Astrocyte (in vitro differentiated cells and primary cell): ENCODE measurements at places on chromosomes 2 and 18.

- peak; percentile 70 for DNase-seq
Observed at GRCh38 chr18:76686737-76687231, 135.6 kb upstream of the ZNF236 start.

GRCh38 chr18:2981212-2981728 is 31.7 kb downstream of the LPIN2 start:
- DNase-seq = peak; percentile 87

DNA sequence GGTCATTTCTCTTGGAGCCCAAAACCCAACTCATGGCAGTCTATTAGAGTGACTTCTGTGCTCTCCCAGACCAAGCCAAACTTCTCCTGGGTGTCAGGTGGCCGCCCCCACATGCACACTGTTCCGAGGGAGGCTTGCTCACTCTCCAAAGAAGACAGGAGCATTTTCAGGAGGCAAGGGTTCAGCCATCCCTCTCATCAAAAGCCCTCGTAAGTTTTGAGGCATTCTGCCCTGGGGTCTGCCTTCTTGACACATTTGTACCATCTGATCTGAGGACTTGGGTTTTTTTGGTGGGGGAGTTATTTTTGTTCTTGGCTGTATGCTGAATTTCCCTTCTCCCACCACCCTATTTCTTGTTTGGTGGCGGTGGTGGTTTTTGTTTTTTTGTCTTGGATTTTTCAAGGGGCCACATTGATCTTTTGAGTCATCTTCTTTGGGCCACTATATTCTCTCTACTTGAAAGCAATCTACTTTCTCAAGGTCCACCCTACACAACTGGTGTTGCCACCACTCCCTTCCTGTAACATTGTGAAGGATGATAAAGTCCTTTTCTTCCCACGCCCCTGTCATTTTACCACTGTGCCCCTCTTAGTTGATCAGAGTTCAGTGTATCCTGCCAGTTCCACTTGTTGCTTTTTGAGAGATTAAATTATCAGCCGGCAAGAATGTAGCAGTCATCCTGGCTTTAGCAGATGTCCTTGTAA is 255.8 kb downstream of the CYP26B1 start:
- no peak for DNase-seq

DNA sequence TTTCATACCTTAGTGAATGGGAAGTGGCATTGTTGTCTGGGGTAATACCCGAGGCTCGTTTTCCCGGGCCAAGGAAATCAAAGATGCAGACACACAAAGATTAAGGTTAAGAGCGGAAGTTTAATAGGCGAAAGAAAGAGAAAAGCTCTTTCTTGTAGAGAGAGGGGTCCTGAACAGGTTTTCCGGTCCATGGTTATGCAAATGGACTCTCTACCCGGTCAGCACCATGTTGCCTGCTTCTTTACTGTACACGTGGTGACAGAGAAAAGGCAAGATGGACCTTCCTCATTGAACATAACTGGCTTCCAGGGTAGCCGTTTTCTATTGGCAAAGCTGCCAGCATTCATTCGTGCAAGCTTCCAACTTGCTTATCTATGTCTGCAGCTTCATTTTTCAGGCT is 2063.5 kb downstream of the SUCLG1 start:
- no peak for DNase-seq

DNA sequence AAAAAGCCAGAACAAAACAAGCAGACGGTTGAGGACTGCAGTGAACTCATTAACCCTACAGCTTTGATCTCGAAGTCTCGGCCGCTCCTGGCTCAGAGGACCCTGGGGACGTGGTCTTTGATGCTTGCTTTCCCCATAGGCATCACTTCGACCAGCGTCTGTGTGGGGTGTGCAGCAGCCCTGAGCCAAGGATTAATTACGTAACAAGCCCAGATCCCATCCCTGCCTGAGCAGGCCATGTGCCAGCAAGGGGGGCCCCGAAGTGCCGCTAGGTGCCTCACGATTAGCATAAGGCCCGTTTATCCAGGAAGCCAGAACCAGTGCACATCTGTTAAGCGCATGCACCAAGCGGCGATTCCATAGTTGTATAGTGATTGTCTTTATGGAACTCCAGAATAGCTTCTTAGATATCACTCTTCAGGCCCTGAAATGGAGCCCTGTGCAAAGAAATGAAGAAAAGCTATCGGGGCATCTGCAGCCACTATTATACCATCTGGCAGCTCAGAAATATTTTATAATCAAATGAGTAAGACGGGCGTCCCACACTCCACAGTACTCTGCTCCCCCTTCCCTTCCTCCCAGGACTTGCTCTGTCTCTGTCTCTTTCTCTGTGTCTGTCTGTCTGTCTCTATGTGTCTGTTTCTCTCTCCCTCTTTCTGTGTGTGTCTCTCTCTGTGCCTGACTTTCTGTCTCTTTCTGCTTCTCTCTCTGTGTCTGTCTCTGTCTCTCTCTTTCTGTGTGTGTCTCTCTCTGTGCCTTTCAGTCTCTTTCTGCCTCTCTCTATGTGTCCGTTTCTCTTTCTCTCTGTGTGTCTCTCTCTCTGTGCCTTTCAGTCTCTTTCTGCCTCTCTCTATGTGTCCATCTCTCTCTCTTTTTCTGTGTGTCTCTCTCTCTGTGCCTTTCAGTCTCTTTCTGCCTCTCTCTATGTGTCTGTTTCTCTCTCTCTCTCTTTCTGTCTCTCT is 41.7 kb downstream of the HPCAL1 start:
- no peak for DNase-seq

- peak; percentile 2 for DNase-seq
Observed at GRCh38 chr2:202690321-202690900, 55.6 kb downstream of the FAM117B start.

DNA sequence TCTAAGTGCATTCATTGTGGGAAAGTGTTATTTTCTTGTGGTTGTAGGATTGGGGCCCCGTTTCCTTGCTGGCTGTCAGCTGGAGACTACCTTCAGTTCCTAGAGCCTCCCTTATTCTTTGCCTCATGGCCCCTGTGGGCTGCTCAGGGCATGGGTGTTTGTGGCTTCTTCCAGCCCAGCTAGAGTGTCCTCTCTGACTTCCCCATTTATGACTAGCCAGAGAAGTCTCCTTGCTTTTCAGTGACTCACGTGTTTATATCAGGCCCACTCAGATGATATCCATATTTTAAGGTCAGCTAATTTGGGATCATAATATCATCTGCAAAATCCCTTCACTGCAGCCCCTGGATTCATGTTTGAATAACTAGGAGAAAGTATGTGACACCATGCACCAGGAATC is 62.8 kb downstream of the DTNA start:
- peak; percentile 56 for DNase-seq

DNA sequence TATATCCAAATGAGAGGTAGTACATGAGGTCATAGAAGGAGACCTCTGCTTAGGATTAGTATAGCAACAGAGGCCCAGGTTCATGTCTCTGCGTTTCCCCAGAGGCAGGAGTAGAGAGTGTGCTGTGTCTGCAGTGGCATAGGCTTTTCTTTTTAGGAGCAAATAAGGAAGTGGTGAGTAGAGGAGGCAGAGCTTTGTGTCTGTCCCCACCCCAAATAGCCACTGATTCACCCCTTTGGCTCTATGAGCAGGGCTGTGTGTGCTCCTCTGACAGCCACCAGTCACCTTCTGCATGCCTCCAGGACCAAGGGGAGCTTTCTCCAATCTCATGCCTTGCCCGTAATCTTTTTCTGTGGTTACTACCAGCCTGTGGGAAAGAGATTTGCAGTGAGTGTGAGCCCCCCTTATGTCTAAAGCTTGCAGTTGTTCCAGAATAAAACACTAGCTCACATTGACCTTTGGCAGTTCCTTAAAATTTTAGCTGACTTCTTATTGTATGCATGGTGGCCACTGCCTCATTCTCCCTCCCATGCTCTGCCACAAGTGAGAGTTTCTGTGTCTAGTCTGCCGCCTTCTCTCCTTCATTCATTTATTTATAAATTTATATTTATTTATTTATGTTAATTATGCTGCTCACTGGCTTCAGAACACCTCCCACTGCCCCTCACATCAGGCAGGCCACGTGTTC is 23.5 kb upstream of the ELAC1 start:
- DNase-seq = no peak

- no peak for DNase-seq
Observed at GRCh38 chr2:37443082-37443481, 98.7 kb downstream of the QPCT start.

- DNase-seq = peak; percentile 45
Observed at GRCh38 chr2:120766470-120767351, 31.0 kb downstream of the GLI2 start.

GRCh38 chr18:35477497-35477896 is 20.3 kb downstream of the INO80C start:
- no peak for DNase-seq

- no peak for DNase-seq
Observed at GRCh38 chr18:8871489-8871888, 166.1 kb downstream of the MTCL1 start.

DNA sequence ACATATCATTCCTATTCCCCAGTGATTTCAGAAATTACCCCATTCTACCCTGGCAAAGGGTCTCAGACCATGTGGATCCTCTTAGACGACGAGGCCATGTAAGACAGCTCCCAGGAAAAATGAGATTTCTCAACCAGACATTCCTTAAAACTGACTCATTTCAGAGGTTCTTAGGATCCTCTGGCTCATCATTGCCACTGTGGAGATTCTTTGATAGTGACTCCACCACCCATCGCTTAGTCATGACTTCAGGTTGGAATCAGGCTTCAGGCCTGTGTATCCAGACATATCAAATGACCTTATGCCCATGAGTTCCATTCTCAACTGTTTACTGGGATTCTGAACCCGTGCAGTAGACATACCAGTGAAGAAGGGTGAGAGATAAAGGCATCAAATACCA is 245.6 kb upstream of the TCF4 start:
- DNase-seq = peak; percentile 99

DNA sequence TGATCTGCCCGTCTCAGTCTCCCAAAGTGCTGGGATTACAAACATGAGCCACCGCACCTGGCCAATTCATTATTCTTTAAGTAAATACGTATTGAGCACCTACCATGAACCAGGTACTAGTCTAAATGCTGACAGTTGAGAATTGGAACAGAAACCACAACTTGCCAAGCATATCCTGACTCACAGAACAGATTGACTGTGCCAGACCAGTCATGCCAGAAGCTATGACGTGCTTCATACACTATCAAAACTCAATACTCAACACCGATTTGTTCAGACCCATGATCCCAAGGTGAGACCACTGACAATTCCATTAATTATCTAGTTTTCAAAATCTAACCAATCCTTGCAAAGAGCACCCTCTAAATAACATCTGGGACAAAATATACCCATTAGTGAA is 148.6 kb downstream of the B3GNT2 start:
- peak; percentile 6 for DNase-seq

GRCh38 chr18:42094875-42095274 is 139.8 kb downstream of the PIK3C3 start:
- no peak for DNase-seq

DNA sequence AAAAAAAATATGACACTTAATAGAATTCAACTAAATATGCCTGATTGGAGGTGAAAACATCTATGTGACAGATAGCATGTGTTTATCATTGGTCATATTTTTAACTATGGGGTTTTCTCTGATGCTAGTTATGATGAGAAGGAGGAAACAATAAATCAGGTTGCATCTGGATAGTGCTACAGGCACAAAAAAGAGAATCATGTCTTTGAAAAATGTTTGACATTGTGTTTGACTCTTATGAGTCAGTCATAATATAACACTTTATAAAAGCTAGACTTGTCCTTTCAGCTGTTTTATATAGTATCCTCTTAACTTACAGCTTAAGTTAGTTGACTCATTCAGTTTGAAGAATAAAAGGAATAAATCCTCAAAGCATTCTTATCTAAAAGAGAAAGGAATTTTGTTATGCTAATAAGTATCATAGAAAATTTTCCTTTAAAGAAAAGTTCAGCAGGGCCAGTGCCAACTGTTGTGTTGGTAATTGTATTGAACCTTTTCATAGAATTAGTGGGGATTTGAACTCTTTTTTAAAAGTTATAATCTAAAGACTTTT is 78.4 kb upstream of the UBXN4 start:
- no peak for DNase-seq

DNA sequence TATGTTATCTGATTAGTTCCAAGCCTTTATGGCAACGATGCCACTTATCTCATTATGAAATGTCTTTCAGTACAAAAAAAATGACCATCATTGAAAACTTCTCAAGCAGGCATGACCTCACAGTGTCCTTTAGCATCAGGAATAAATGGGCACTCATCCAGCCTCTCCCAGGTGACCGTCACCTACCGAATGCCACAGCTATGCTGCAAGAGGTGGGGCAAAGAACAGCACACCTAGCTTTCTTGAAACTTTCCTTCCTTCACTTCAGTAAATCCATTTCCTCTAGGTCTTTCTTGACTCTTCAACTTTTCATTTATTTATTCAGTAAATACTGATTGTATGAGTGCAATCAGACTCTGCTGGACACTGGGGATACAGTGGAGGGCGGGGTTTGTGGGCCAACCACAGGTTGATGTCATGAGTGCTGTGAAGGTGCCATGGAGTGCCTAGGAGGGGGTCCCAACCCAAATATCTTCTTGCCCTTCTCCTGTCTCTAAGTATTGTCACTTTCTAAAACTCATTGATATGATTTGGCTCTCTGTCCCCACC is 54.3 kb upstream of the HK2 start:
- DNase-seq = no peak

DNA sequence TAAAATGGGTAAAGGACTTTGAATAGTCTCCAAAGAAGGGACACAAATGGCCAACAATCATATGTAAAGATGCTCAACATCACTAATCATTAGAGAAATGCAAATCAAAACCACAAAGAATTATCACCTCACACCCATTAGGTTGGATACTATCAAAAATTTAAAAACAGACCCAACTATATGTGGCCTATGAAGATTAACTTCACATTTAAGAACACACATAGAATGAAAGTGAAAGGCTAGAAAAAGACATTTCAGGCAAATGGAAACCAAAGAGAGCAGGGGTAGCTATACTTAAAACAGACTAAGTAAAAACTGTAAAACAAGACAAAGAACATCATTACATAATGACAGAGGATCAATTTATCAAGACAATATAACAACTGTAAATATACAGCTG is 53.5 kb upstream of the ASPRV1 start:
- DNase-seq = no peak

DNA sequence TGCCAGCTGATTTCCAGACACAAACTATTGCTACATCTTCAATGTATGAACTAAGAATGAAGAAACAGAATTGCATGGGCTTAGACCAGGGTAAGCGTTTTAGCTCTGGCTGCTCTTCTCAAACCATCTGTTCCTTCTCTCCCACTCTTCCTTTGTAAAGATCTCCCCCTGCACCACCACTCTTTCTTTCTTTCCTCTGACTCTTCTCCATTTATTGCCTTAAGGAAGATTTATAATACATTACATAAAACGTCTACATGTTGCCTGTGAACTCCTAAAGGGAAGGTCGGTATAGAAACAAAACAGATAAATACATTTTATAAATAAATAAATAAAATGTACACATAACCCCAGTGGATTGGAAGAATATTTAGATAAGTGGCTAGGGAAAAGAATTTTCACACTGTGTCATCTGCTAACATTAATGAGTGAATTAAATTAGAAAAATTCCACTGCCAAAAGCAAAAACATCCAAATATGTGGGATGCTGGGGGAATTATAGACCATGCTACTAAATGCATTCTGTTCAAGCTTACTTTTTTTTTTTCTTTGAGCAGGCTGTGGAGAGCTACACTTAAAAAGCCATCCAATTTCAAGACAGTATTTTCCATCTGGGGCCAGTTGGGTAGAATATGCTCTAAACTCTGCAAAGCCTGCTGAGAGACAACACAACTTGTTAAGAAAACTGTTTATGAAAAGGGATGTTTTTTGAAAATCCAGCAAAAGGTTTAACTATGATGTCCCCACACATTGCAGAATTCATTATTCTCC is 41.5 kb downstream of the NCKAP5 start:
- no peak for DNase-seq

- DNase-seq = peak; percentile 1
Observed at GRCh38 chr2:210287301-210287700, 27.7 kb downstream of the MYL1 start.

- peak; percentile 26 for DNase-seq
Observed at GRCh38 chr18:34624551-34624950, 85.5 kb upstream of the DTNA start.
